MG63 (cell line): ENCODE measurements at places on chromosomes 5 and 9. TPM values are rescaled to one million over a fixed set of nuclear protein-coding genes. Genes with fewer than 3 reads are reported as not detected.

- peak; percentile 85 for DNase-seq
Measured at GRCh38 chr9:35548571-35548970, 56.5 kb upstream of the TESK1 start.

DNA sequence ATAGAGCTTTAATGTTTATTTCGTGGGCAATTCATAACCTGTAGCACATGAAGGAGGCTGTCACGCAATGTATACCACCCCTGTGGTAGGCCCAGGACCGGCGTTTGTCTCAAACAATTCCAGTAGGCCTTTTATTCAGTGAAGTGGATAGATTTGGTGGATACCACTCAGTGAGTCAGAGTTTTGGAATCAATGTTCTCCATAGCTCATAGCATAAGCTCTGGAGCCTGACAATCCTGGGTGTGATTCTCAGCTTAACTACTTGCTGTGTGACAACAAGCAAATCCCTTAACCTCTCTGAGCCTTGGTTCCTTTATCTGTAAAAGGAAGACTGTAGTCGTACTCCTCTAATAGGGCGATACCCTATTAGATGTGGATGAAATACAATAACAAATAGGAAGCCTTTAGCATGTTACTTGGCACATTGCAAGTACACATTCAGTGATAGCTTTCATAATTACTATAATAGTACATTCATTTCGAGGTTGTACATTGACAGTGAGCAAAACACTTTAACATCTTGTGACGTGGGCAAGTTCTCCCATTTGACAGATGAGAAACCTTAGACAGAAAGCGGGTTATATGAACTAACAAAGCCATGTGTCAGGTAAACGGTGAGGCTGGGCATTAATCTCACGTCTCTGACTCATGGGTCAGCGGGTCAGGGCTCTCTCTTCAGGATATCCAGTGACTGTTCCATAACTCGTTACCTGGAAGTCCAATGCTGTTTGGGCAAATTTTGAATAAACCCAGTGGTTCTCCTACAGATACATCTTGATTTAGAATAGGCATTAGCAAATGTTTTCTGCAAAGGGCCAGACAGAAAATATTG lies 130.8 kb downstream of the C9orf152 start:
- peak; percentile 35 for DNase-seq

GRCh38 chr5:62082370-62082801 lies 223.6 kb upstream of the KIF2A start:
- peak; percentile 49 for DNase-seq

IFNB1 gene
- total RNA-seq = 0.81 and 4.1 TPM in 2 replicates

CNTNAP3B gene
- total RNA-seq = 12.2 and 15.7 TPM in 2 replicates

FOXD4 gene
- not detected in 2 replicates for total RNA-seq
